ENCODE measurements at places on chromosomes 2 and 18.

DNA sequence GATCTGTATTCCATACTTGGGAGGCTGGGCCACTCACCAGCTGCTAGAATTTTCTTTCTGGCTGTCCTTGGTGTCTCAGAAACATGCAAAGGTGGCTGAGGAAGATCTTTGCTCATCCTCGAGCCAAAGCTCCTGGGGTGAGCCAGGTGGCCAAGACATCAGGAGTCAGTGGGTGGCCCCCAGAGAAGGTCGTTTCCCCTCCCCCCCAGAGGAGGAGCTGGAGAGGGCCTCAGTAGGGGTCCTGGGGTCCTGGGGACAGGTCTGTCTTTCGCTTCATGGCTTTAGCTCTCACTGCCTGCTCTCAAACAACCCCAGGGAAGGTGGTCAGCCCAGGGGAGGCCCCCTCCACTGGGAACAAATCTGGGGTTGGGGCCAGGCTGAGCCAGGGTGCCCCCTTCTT is 13.6 kb downstream of the KCNK3 start:
- DNase-seq: no peak

- DNase-seq: no peak
Observed at GRCh38 chr2:239684271-239684810, 283.5 kb upstream of the HDAC4 start.

DNA sequence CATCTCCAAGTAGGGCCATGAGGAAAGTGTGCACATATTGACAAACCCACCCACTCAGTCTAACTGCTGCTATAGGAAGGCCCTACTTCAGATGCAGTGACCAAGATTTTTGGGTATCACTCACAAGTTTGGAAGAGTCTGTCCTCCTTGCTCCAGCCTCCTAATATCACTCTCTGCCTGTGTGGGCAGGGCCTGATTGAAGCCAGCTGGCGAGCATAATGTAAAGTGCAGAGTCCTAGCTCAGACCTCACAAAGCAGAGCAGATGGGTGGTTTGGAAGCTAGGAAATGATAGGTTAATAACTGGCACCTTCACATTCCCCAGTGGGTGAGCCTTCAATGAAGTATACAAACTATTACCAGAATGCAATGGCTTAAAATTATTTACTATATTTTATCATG is 11.2 kb upstream of the SULT1C3 start:
- no peak for DNase-seq

- no peak for DNase-seq
Observed at GRCh38 chr2:191311627-191312026, 66.4 kb downstream of the MYO1B start.

DNA sequence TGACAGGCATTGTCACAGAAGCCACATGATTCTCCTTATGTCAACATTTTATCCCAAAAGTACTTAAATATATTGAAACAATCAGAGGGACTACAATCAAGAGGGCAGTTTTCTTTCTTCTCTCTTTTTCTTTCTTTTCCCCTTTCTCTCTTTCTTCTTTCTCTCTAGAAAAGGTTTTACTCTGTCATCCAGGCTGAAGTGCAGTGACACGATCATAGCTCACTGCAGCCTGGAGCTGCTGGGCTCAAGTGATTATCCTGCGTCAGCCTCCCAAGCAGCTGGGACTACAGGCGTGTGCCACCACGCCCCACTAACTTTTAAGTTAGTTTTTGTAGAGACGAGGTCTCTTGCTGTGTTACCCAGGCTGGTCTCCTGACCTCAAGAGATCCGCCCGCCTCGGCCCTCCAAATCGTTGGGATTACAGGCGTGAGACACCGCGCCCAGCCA is 1.0 kb upstream of the PRKD3 start:
- no peak for DNase-seq

DNA sequence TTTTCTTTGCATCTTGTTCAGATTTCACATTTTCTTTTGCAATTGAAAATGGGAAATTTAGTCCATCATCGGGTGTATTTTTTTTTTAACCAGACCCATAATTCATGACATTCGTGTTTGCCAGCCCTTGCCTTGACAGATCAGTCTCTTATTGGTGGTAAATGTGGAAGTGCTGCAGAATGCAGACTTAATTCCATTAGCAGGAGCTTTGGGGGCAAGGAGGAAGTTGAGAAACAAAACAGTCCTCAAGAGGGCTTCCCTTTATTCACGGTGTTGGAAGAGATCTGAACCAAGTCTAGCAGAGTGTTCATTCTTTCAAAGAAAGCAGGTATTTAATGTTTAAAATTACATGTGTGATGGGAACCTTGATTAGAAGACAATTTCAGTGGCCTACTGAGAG is 16.6 kb upstream of the RPE start:
- DNase-seq: no peak

DNA sequence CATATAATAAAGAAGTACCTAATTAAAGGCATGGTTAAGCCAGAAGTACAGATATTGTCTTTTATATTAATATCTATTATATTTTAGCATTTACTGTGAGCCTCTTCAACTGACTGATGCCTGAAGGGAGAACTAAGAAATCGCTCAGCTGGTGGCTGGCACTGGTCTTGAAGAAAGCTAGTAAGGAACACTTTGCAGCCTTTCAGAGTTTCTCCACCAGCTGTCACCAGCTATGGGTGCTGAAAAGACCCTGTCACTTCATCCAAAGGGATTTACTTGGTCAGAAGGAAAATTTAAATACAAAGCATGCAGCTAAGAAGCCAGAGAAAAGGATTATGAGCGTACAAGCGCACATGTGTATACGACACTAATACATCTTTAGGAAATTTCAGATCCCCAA is 525.9 kb downstream of the TMEM182 start:
- DNase-seq: no peak

DNA sequence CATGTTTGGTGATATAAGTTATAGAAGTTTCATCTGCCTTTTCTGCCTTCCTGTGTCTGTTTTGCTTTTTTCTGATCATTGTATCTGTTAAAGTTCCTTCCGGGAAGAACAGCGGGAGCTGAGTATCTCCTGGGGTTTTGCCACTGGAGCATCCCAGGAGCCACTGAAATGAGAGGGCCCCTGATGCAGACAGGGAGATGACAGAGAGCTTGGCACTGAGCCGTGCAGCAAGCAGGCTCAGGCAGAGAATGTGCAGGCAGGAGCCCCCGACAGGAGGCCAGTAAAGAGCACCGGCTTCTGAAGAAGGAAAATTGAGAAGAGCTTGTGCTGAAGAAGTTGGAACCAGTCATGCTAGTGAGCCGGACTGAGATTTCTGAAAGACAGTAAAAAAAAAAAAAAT is 137.8 kb downstream of the TDRD15 start:
- no peak for DNase-seq

DNA sequence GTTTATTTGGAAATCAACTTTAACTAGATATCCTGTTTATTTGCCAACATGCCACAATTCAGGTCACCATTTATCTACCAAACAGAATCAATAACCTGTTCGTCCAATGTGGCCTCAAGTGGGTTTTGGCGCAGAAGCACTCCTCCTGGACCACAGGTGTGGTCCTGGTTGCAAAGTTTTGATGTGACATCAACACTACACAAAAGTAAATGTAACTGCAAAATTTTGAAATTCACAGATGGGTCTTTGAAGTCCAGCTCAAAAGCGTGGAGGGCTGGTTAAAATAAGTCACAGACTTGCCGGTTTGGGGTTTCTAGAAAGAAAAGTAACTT is 474 bp upstream of the GCA start:
- DNase-seq: no peak

- no peak for DNase-seq
Observed at GRCh38 chr2:54531558-54531957, 75.4 kb downstream of the SPTBN1 start.

GRCh38 chr18:57621246-57621604 is 411 bp downstream of the NARS1 start:
- no peak for DNase-seq

DNA sequence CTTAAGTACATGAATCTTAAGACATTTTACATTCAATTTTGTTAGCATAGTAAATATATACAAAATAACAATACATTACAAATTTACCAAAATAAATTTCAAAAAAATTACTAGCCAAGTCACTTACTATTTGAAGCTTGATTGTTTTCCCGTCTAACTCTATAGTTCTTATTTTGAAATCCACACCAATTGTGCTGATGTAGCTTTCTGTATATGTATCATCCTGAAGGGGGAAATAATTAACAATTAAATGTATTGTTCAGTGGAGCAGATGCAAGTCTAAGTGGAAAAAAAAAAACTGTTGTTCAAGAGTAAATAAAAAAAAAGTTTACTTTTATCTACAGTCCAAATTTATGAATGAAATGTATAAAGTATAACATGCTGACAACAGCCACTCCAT is 32.1 kb downstream of the RAB1A start:
- DNase-seq: no peak

DNA sequence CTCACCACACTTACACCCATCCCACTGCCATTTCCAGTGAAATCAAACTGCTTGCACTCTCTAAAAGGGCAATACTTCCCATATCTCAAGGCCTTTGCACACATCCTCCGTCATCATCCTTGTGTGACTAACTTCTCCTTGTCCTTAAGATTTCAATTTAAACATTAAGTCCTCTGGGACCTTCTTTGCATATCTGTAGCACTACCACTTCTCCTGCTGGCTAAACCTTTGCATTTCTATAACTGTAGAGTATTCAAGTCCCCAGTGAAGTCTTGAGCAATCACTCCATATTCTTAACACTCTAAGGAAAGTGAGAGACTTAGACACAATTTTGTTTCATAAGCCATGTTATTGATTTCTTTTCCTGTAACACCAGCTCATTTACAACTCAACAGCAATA is 136.8 kb upstream of the EPHA4 start:
- no peak for DNase-seq

DNA sequence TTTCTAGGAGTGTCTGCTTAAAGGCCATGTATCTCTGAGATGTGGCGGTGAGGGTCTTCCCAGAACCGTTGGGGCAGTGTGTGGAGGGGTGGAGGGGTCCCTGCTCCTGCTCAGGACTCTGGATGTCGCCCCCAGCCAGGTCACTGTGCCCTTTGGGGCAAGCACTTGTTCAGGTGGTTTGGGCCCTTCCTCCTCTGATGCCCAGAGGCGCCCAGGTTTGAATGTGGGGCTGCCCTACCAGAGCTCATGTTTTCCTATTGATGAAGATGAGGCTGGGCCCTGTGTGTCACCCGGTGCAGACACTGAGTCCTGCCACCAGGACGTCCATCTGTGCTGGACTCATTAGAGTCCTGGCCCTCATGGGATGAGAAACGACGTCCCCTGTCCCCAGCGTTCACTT is 14.3 kb upstream of the PER2 start:
- no peak for DNase-seq

GRCh38 chr2:174568425-174568824 is 29.2 kb downstream of the WIPF1 start:
- DNase-seq: no peak

DNA sequence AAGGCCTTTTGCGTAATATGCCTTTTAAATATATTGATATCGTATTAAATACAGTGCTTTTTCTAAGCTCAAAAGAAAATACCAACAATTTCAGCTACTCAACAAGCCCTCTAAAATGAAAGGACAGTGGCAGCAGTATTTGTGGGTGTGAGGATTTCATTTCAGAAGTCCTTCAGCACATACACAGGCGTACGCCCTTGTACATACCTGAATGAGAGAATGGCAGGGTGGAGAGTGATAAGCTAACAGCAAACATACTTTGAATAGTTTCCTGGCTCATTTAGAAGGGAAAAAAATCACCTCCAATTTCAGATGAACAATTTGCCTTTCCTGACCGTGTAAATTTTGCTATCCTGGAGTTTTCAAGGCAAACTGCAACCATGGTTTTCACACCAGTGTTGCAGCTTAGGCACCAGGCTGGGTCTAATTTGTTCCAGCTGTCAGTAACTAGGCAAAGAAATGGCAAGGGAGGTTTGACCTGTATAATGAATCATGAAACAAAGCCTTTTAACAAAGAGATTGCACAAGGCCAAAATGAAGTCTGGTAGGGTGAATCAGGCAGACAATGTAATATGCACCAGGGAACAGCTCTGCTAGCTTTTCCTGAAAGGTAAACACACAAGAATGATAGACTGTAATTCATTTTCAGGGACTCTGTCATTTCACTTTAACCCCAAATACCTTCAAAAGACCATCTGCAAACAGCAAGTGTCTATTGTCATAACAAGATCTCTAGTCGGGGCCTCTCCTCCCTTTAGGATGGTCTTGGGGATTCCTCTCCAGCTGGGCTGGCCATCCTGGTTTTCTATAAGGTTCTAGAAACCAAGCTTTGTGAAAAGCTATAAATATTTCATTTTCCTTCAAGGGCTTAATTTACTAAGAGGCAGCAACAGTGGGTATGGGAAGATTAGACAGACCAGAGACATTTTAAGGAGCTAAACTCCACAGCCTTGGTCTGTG is 11.5 kb downstream of the ANKRD29 start:
- no peak for DNase-seq

- DNase-seq: no peak
Observed at GRCh38 chr2:137981112-137981656, 16.9 kb downstream of the HNMT start.

- no peak for DNase-seq
Observed at GRCh38 chr2:74744731-74745515, 89.0 kb upstream of the HK2 start.

DNA sequence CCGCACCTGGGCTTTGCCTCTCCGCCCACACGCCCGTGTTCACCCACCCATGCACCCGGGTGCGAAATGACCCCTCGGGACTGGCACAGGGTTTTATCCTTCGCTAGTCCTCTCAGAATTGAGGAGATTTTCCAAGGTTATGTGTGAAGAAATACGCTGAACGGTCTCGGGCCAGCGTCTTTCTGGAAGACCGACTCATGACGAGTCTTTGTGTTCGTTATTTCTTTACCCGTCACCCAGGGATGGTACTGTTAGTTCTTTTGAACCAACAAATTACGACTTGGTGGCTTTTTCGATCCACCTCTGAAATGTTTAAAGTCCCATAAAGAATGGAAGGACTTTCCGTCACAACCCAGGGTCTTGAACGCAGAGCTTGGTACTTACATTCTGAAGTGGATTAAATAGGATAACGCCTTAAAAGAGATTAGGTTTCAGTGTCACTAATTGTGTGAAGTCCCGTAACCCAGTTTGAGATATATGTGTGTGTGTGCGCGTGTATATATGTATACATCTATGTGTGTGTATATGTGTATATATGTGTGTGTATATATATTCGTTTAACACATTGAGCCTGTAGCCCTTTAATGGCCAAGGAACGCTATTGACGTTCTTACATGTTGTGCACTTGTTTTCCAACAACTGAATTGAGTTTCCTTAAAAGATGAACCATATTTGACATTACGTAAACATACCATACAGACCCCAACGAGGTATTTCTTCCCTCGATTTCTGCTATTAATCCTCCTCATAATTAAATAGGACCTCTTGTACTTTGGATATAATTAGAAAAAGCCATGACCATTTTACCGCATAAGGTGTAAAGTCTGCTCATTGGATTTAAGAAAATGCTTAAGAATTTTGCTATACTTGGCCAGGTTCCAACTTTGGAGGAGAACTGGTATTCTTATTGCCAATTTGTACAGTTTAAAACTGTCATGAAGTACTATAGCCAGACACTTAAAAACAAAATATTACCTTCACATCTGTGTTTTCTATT is 889 bp downstream of the ZC3H15 start:
- no peak for DNase-seq

All from SK-N-DZ (cell line).